ENCODE measurements at places on chromosomes 12 and 14.

DNA sequence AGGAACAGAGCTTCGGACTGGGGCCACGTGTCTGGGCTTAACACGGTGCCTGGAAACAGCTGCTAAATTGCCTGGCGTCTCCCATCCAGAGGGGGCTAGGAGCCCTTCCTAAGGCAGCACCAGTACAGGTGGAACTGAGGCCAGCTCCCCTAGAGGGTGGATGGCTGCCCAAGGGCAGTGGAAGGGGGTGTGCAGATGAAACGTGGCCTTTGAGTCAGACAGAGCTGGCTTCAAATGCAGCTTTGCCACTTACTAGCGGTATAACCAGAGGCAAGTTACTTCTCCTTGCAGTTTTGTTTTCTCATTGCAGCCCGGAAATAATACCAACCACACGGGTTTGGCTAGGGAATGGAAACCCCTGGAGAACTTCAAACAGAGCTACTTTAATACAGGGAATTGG is 59.3 kb upstream of the SLC24A4 start:
- DNase-seq = no peak

DNA sequence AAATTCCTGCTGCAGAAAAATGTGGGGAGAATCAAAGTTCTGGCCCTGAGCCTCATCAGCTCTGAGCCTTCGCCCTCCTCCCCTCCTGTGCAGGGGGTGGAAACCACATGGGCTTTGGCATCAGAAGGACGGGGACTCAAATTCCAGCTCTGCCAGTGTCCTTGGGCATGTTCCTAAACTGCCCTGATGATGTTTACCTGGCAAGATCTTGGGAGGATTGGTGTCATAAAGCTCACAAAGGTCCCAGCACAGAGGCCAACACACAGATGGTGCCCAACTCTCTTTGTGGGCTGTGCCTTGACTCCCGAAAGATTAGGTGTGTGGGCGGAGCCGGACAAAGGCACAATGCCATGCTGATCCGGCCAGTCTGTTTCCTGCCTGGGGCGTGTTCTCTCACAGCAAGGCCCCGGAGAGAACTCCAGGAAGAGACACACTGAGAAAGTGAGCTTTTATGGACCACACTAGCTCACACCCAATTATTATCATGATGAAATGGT is 20.5 kb upstream of the CLMN start:
- DNase-seq = no peak

DNA sequence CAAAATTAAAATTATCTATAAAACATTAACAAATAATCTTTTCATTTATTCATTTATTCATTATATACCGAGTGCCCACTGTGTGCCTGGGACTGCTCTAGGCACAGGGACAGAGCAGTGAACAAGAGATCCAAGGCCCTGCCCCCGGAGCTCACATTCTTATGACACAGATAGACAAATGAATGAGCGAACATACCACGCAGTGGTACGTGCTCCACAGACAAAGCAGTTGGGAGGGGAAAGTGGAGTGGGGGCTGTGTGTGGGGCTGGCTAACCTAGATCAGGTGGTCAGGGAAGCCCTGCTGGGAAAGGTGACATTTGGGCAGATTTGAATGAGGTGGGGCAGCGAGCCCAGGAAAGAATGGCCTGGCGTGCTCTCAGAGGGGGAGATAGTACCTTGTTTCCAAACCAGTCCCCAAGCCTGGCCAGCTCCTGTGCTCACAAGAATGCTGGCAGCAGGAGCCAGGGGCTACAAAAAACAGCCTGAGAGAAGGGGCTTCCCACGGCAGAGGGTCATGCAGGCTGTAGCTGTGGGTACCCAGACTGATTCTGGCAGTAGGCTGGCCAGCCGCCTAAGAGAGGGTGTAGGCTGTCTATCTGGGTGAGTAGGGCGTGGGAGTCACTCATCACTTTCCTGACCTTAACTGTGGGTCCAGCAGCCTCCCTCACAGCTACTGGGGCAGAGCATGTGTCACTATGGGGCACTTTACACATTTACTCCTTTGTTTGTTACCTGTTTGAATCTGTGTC is 57.8 kb upstream of the ACTN1 start:
- DNase-seq = no peak

DNA sequence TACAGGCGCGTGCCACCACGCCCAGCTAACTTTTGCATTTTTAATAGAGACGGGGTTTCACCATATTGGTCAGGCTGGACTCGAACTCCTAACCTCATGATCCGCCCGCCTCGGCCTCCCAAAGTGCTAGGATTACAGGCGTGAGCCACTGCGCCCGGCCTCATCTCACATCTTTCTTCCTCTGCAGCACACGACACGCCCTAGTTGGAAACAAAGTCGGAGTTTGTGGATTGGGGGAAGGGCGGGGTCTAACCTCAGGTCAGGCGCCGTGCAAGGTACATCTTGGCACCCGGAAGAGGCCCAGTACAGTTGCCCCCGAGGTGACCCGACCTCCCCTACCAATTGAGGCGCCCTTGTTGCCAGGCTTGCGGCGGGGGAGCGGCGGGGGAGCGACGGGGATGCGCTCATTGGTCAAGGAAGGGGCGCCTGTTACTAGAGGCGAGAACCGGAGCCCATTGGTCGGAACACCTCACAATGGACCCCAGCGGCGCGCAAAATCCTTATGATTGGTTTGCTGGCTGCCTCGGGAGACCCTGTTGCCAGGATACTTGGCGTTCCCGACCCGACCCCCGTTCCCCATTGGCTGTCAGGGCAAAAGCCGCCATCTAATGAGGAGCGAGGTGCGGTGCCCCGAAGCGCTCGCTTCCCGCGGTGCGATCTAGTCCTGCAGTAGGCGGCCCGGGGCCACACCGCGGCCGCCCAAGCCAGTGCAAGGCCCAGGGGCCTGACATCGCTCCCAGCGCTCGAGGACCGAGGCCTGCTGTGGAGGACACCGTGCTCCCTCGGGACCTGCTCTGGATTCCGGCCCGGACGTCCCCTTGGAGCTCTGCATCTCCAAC is at the start of gene REC8:
Gene REC8 (plus strand): TSS at position 659 of the 839 bp plus-strand sequence. CDS start 473 bp downstream, outside the sequence.
- peak; percentile 61 for DNase-seq

DNA sequence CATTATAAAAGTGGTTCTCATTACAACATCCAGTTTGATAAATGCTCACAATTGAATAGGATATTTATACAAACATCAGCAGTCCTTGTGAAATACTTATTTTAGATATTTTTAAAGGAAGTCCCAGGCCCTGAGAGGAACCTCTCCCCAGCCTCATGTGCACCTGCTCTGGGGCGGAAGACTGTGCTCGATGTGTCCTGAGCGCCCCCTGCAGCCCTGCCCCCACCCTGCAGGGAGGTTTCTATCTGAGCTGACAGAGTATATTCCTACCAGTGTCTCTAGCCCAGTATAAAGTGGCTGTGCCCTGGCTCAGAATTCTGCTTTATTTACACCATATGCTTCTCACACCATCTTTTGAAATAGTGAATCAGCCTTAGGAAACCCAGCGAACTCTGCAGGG is 1349.1 kb downstream of the TMEM121 start:
- DNase-seq = no peak

DNA sequence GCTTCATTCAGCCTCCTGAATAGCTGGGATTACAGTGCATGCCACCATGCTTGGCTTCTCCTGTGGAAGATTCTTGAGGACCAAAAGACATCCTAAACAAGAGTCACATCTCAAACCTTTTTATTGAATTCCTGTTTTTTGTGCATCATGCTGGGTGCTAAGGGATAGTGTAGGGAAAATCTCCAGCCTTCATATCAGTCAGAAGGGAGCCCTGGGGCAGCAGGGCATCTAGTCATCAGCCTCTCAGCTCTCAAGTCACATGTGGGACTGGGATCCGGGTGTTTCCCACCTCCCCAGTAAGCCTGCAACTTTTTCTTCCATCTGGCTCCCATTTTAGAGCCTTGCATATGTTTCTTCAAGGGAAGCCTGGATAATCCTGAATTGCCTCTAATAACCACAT is 25.1 kb upstream of the OASL start:
- no peak for DNase-seq

DNA sequence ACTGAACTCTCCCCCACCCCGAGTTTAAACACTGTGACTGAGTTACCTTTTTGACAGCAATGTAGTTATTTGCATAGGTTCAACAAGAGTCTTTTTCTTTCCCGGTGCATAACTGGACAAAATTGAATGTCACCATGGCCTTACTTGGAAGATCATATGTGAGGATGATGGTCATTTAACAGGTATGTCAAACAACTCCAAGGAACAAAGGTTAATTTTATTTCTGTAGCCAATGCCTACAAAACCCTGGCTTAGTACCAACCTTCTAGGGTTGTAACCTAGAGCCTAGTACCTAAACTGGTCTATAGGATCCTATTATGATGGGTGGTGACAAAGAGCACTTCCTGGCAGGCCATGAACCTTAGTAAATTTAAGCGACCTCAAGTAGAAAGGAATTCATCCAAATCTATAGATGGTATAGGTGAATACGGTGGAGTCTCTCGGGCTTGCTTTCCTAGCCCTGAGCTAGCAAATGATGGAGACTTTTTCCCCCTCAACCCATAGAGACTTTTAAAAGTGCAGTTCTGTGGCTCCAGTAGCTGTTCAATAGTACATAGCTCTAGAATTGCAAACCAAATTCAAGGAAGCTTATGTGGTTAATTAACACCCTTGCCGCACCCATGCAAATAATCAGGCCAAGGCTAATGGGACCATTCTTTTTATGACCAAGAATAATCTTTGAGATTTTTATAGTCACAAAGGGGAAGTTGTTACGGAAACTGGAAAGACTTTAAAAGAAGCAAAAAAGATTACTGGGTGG is 89.0 kb downstream of the SLC38A1 start:
- no peak for DNase-seq

- no peak for DNase-seq
Observed at GRCh38 chr14:104532191-104532555, 47.4 kb upstream of the C14orf180 start.

- peak; percentile 66 for DNase-seq
Observed at GRCh38 chr14:21024585-21025370, at the start of gene NDRG2. Gene NDRG2, minus strand, starts transcription at chr14:21025061. Its CDS starts 1,746 bp downstream, at chr14:21023315.

- no peak for DNase-seq
Observed at GRCh38 chr14:51323492-51323891, 83.4 kb downstream of the TMX1 start.

GRCh38 chr14:59096303-59096702 is 92.2 kb upstream of the DAAM1 start:
- no peak for DNase-seq

DNA sequence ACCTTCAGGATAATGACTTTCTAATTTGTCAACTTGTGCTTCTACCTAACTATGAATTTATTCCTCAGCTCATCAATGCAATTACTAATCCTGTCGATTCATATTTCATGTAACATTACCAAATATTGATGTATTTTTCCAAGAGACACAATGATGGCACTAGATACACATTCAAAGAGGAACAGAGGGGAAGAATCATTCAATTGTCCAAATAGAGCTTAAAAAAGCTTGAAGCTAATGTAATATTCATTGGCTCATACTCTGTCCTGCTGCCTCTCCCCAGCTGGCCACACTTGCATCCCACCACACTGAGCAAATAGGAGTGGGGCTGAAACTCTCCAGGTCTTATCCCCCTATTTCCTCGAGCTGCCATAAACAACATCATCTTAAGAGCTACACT is 9.3 kb downstream of the TESPA1 start:
- DNase-seq = no peak

- no peak for DNase-seq
Observed at GRCh38 chr12:122139266-122139665, 34.8 kb downstream of the IL31 start.

DNA sequence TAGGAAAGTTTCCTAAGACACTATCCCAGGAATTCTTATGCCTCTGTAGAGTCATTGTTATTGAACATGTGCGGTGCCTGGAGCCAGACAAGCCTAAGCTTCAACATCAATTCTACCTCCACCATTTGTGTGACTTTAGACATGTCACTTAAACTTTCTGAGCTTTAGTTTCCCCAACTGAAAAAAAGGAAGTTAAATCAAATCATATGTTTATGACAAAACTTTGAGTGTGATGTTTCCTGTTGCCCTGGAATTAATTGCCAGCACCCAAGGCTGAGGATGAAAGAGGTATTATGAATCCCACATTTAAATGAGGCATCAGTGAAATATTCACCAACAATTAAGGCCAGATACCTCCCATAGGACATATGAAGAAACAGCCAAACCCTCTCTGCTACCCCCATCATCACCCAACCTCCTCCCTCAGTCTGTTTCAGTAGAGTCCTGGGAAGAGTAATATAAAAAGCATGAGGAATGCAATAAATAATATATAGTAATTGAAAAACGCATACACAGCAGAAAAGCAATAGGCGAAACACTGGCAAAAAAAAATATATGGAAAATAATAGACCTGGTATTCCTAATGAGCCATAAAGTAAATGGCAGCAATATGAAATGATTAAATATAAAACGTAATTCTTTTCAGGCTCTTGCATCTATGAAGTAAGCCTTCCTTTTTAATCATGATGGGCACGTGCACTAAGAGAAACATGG is 182.0 kb upstream of the DCN start:
- DNase-seq = no peak

DNA sequence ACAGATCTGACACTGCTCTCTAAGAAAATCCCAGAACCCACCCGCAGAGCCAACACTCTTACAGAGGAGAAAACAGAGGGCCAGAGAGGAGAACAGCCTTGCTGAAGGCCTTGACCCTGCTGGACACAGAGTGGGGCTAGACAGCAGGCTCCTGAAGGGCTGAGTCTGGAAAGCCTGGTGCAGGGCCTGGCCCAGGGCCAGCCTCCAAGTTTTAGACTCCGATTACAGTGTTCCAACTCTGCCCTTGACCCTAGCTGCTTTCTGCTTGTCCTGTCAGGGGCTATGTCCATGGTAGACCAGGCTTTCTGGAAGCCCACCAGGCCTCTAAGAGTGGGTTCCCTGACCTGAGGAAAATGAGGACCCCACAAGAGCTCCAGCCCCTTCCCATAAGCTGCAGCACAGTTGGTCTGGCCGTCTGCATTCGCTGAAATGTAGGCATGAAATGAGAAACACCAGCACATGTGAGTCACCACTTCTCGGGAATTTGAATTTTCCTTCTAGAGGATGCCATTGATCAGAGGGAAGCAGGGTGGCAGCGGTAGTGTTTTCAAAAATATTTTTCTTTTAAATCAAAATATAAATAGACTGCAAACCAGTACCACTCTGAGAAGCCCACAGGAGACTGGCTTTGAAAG is 154.4 kb downstream of the CALM1 start:
- DNase-seq = no peak

DNA sequence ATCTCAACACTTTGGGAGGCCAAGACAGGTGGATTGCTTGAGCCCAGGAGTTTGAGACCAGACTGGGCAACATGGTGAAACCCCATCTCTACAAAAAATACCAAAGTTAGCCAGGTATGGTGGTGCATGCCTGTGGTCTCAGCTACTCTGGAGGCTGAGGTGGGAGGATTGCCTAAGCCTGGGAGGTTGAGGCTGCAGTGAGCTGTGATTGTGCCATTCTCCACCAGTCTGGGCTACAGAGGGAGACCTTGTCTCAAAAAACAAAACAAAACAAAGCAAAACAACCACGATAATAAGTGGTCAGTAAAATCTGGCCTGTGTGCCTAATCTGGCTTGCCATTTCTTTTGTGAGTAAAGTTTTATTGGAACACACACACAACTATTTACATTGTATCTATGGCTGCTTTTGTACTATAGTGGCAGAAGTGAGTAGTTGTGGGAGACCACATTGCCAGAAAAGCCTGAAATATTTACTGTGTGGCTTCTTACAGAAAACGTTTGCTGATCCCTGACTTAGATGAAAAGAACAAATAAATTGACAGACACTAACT is 19.4 kb upstream of the KLRG1 start:
- DNase-seq = no peak
